Kidney (tissue), 22 donors: ENCODE measurements at places on chromosomes 1 and 21. TPM values are rescaled to one million over a fixed set of nuclear protein-coding genes. Genes with fewer than 3 reads are reported as not detected.
A peak's percentile ranks its signal among the peaks of the same experiment; 100 is the strongest.

DNA sequence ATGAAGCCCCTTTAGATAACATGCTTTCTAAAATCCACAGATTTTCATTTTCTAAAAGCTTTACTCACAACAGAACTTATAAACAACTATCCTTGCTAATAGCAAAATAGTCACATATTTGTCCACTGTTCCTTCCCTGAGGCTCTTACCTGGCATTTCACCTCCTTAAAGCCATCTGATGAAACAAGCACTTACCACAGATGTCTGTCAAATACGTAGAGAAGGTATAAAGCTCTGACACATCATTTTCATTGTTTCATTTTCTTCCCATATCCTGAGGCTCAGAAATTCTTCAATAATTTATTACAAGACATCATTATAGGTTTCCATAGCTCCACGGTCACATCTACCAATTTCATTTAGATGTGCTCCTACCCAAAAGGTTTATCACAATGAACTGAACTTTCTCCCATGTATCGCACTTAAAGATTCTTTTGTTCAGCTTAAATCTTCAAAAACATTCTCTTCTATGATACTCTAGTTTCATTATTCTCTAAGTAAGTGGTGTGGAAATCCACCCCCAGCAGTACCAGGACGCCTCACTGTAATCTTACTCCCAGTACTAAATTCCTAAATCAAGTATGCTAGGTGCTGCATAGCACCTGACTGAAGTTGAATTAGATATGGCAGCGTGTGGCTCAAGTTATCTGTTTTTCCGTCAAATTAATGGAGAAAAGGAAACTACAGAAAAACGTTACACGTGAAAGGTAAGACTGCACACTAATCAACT is 569.6 kb downstream of the SMYD3 start:
- DNase-seq, result no peak

BCAR3 gene
- 25.4 TPM for total RNA-seq

EPRS1 gene
- total RNA-seq, result 88.7 TPM

GRCh38 chr1:5393603-5394002 is 598.6 kb downstream of the NPHP4 start:
- no peak for DNase-seq

SH2D1B gene
- total RNA-seq, result 0.76 TPM

OR2L13 gene
- not detected for total RNA-seq

SPTA1 gene
- 0.28 TPM for total RNA-seq

SEMA6C gene
- total RNA-seq, result 7.6 TPM

DNA sequence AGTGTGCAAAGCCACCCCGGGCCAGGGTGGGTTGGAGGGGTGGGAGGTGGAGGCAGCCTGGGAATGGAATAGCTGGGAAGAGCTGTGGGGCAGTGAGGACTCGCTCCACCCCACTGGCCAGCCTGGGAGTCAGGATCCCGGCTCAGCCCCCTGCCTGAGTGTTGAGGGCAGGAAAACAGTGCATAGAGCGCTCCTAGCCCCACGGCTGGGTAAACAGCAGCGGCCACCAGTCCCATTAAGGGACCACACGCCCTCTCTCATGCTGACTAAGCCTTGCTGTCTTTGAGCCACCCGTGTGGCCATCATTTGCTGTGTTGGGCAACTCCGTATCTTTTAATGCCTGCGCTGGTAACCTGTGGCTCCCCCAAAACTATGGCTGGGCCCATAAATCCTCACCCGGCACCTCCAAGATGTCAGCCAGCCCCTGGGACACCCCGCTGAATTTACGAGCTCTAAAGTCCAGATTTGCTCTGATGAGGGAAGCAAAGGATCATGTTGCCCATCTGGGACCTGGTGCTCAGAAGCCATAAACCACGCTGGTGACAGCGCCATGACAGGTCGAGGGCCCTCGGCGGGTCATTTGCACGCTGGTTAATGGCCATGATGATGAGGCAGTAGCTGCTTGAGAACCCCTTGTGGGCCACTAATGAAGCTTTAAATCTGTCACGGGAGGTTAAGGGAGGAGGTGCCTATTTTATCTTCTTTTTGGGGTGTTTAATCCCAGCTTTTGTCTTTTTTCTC is 34.9 kb downstream of the SYF2 start:
- DNase-seq, result peak; percentile 95

ADCY10 gene
- total RNA-seq, result 0.22 TPM

S100A14 gene
- total RNA-seq, result 75.9 TPM

GRCh38 chr1:15667362-15667761 is 16.8 kb upstream of the PLEKHM2 start:
- no peak for DNase-seq

GRCh38 chr1:212782422-212783154 is 9.0 kb downstream of the NSL1 start:
- DNase-seq, result no peak

BCAN gene
- total RNA-seq, result 0.19 TPM

DNA sequence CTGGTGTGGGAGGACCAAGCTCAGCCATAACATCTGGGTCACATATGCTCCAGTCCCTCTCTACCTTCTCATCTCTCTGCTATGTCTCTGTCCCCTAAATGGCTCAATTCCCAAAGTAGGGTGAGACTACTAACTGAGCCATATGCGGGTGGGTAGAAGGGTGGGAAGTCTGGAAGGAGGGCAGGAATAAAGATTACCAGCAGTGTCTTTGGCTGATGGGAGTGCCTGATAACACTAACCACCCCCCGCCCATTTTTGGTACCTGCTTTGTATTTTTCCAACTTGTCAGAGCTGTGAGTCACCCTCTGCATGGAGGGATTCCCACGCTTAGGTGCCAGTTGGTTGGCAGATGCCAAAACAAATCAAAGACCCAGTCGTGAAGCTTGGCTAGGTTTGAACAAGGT is 14.9 kb upstream of the SSBP3 start:
- no peak for DNase-seq

ANGPTL3 gene
- total RNA-seq, result 0.41 TPM

C1orf94 gene
- total RNA-seq, result not detected

GRCh38 chr1:230090194-230090711 is 23.2 kb downstream of the GALNT2 start:
- DNase-seq, result no peak

DNA sequence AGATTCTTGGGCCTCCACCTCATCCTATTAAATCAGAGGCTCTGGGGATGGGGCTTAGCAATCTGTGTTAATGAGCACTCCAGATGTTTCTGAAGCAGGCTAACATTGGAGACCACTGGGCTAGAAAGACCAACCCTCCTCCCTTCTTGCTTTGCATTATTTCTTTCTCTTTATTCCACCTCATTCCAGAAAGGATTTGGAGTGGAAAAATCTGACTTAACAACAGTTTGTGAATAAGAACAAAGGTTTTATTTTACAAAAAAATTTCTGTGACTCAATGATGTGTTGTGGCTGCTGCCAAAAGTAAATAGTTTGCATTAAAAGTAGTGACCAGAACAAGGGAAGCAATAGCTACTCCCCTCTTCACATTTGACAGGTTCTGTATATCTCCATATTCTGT is 79.4 kb downstream of the TGFB2 start:
- no peak for DNase-seq

DIRAS3 gene
- 8.8 TPM for total RNA-seq

GRCh38 chr1:209597499-209597898 is 14.0 kb downstream of the CAMK1G start:
- DNase-seq, result no peak

MMP23B gene
- total RNA-seq, result 7.1 TPM

GSTM4 gene
- total RNA-seq, result 34.0 TPM

ZNF326 gene
- total RNA-seq, result 25.6 TPM

DNA sequence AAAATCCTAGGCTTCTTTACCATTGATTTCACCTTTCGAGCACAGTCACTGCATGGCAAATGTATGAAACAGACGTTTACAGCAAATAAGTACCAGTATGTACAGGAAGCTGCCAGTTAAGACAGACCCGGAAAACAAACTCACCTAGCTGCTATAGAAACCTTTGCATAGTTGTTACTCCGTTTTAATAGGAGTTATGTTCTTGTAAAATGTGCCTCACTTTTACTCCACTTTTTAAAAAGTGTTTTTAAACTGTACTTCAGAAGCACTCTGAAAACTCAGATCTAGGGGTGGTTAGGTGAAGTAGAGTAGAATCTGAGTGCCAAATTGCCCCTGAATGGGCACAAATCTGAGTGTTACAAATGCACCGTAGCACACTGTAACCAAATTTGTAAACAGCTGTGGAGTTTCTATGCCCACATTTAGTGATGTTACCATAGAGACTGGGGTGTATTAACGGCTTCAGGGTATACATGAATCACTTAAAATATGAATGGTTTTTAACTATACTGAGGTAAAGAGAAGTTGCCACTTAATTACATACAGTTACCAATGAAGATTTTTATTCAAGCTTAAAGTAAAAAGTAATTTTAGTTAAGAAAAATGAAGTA is 30.7 kb downstream of the CNIH4 start:
- DNase-seq, result no peak

- peak; percentile 73 for DNase-seq
Observed at GRCh38 chr1:209937996-209938959, at the start of gene SYT14. Gene SYT14, plus strand, starts transcription at chr1:209938217. Its CDS starts 48 bp downstream, at chr1:209938265.
